ENCODE measurements at places on chromosomes 12 and 14.

DNA sequence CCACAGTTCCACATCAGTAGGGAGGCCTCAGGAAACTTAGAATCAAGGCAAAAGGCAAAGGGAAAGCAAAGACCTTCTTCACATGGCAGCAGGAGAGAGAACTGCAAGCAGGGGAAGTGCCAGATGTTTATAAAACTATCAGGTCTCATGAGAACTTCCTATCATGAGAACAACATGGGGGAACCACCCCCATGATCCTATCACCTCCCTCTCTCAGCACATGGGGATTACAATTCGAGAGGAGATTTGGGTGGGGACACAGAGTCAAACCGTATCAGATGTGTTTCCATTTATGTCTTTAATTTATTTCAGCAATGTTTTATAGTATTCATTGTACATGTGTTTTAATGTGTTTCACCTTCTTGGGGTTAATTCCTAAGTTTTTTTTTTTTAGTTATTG is 25.8 kb downstream of the METAP2 start:
- no peak for DNase-seq

- DNase-seq: no peak
Observed at GRCh38 chr12:96371790-96372699, 28.2 kb downstream of the CDK17 start.

GRCh38 chr14:55773984-55774545 is 194.1 kb downstream of the KTN1 start:
- no peak for DNase-seq

- DNase-seq: no peak
Observed at GRCh38 chr14:105322791-105323556, 8.4 kb downstream of the PACS2 start.

DNA sequence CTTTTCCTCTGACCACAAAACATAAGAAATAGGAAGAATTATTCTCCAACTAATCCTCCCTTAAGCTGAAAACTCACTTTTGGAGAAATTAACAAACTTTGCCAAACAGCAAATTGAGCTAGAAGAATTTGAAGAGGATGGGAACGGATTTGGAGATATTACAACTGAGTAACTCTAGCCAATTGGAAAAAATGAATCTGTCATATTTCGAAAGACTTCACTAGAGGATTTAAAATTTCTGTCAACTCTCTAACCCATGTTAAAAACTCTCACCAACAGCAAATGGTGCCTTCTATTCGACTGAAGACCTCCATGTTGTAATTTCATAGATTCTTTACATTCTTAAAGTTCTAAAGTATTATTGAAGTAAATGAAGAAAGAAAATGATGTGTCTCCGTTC is 414.2 kb downstream of the RMST start:
- DNase-seq: no peak

DNA sequence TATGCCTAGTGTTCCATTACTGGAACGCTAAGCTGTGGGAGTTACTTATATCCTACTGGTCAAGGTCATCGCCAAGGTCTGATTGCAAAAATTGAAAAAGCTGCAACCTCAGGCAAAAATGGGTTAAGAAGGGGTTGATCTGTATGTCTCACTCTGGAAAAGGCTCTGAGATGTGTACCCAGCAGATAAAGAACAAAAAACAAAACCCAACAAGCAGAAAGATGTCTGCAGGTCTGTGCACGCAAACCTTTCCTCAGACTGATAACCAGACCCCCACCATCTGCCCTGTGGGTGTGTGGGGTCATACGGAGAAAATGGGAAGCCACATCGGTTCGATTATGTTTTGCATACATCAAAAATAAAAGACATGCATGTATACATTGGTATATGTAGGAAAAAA is 56.4 kb downstream of the TESC start:
- DNase-seq: no peak

GRCh38 chr12:4386801-4387200 is 7.3 kb upstream of the FGF23 start:
- DNase-seq: no peak

- peak; percentile 9 for DNase-seq
Observed at GRCh38 chr12:66776974-66777373, 98.1 kb upstream of the GRIP1 start.

- DNase-seq: no peak
Observed at GRCh38 chr12:16019136-16019535, 108.0 kb downstream of the DERA start.

DNA sequence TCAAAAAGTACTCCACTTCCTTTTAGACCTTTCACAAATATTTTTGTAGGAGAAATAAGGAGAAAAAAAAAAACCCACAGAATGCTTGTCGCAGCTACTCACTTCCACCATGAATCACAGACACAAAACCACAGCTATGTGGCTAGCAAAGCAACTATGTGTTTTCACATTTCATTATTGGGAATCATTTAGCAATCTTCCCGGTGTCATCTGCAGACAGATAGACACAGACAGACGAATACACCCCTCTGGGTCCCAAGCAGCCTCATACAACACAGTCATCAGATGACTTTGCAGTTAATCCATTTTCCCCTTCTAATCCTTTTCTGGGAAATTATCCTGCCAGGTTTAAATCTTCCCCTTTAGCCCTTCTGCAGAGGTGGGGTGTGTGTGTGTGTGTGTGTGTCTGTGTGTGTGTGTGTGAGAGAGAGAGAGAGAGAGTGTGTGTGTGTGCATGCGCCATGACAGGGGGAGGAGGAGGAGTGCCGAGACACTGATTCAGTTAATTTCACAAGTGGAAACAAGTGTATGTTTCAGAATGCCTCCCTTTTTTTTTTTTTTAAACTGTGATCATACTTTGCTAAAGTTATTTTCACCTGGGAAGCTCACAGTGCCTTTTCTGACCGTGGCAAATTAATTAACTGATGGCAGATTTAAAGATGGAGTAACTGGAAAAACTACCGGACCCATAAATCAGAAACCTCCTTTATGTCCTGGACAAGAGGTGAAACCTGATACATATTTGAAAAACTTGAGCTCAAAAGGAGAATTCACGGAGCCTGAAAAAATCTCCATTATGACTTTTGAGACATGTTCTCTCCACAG is 39.9 kb downstream of the LTBP2 start:
- DNase-seq: no peak

DNA sequence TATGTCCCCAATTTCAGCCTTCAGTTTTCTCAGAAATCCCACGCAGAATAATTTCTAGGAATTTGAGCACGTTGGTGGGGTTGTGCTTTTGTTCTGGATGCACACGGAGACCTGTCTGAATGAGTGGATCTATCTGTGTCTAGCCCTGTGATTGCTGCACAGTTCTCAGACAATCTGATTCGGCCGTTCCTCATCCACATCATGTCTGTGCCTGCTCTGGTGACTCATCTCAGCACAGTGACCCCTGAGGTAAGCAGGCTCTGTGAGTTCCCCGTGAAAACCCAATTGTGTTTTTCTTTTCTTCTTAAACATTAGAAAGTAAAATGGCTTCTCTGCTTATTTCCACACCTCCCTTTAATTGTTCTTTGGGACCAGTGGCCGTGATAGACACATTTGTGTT is 20.2 kb downstream of the UBE3B start:
- no peak for DNase-seq

GRCh38 chr14:48417715-48418500 is 742.5 kb upstream of the MDGA2 start:
- DNase-seq: no peak

GRCh38 chr12:64791036-64791435 is 31.8 kb upstream of the GNS start:
- DNase-seq: no peak

GRCh38 chr12:68428724-68429501 is 96.8 kb upstream of the MDM1 start:
- no peak for DNase-seq

- DNase-seq: no peak
Observed at GRCh38 chr14:32352631-32353030, 23.5 kb downstream of the AKAP6 start.

- no peak for DNase-seq
Observed at GRCh38 chr12:16297521-16297920, 20.0 kb upstream of the SLC15A5 start.

DNA sequence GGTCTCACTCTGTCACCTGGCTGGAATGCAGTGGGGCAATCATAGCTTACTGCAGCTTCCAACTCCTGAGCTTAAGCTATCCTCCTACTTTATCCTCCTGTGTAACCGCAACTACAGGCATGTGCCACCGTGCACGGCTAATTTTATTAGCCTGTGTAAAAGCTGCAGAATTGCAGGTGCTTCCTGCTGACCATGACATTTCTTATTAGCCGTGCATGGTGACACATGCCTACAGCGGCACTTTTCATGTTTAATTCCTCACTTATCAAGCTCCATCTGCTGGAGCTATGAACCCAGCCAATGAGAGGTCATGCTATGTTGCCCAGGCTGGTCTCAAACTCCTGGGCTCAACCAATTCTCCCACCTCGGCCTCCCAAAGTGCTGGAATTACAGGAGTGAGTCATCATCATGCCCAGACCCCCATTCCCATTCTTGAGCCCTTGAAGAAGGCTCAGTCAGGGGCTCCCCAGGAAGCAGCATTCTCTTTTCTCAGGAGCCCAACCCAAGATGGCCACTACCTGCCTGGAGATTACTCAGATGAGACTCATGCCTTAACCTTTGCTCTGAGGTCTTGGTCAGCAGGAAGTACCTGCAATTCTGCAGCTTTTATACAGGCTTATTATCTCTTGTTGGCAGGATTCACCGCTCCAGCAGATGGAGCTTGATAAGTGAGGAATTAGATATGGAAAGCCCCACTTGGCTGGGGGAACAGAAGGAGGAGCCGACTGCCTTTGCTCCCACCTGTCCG is 503.2 kb downstream of the MED13L start:
- no peak for DNase-seq

GRCh38 chr14:68255693-68256178 is 436.2 kb downstream of the RAD51B start:
- no peak for DNase-seq

- no peak for DNase-seq
Observed at GRCh38 chr12:71448150-71448581, 8.6 kb downstream of the LGR5 start.

- no peak for DNase-seq
Observed at GRCh38 chr12:133225527-133225926, 10.2 kb downstream of the ANHX start.

GRCh38 chr12:62438098-62438692 is 28.4 kb upstream of the MON2 start:
- peak; percentile 57 for DNase-seq

GRCh38 chr14:77889971-77890442 is 90.1 kb downstream of the ADCK1 start:
- no peak for DNase-seq

DNA sequence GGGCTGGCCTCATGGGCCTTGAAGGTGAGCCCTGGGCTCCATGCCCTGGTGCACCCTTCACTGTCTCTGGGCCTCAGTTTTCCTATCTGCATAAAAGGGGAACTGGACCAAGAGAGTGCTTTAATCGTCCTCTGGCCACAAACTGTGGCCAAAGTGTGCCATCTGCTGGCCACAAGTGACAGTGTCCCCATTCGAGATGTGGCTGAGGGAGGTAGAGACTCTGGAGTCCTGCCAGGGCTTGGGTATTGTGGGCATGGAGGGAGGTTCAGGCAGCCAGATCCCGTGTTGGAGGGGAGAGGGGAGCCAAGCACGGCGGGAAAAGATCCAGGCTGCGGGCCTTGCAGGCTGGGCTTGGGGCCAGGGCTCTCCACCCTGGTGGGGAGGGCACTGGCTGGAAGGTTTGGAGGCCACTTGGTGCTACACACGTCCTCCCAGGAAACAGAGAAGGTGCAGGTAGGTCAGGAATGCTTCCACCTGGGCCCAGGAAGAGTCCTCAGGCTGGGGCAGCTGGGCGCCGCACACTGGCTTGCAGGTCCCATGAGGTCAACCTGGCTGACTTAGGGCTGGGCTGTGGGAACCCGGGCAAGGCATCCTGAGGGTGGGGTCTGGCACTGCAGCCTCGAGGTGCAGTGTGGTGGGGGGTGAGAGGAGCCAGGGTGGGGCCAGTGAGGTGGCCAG is 7.3 kb upstream of the KIF26A start:
- DNase-seq: peak; percentile 79

GRCh38 chr12:108180255-108181094 is 51.4 kb downstream of the WSCD2 start:
- peak; percentile 26 for DNase-seq

Data from GM13976 (cell line).